ENCODE measurements at places on chromosomes 2 and 18.

GRCh38 chr2:127032621-127033020 is 74.3 kb downstream of the BIN1 start:
- no peak for DNase-seq

DNA sequence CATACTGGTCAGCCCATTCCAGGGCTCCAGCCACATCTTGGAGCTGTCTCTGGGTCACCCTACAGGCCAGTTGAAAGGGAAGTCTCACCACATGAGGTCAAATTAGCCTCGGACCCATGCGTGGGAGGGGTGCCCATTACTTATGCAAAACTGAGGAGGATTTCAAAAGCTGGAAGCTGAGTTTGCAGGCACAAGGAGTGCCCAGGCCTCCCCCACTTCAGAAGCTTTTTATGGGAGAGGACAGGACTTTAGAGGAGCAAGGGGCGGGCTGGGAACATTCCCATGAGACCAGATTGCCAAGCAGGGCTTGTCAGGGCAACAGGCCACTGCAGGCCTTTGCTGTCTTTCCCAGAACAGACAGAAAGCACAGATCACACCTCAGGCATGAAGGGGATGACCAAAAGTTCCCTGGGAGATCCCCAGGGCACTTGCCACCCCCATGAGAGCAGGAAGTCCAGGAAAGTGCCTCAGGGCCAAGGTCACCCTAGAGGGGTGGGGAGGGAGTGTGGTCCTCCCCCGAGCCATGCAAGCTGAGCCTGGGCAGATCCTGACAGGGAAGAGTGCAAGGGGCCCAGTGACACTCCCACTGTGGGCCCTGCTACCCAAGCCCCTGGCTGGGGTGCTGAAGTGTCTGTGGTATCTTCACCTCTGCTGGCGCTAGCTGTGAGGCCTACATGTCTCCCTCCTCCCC is 267.7 kb downstream of the BCL11A start:
- DNase-seq, result no peak

DNA sequence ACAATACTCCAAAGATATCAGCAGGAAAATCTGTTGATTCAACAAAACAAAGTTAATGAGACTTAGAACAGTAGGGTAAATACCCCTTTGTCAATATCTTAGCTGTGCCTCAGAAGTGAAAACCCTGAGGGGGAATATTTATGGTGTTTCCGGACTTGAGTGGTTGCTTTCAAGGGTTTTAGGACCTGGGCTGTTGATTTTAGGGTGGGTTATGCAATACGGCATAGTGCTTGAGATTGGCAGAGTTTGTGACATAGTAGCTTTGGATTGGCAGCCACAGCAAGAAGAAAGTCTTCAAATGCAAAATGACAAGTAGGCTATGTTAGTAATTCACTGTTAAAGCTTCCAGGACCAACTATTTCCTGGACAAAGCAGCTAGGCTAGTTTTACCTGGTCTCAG is 826.3 kb upstream of the CDH2 start:
- DNase-seq, result no peak

DNA sequence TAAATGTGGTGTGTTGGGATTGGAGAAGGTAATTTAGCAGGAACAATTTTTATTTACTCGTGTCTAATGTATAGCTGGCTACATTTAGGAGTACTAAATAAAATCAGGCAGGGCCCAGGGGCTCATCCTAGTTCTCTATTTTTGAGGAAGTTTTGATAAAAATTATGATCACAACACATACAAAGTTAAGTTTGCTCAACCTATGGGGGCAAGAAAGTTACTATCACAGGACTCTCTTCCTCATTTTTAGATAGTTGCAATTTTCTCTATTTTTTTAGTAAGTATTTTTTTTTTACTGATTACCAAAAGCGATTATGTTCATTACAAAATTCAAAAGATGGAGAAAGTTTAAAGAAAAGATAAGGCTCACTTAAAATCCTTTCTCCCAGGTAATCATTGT is 60.0 kb upstream of the RPE start:
- DNase-seq, result no peak

DNA sequence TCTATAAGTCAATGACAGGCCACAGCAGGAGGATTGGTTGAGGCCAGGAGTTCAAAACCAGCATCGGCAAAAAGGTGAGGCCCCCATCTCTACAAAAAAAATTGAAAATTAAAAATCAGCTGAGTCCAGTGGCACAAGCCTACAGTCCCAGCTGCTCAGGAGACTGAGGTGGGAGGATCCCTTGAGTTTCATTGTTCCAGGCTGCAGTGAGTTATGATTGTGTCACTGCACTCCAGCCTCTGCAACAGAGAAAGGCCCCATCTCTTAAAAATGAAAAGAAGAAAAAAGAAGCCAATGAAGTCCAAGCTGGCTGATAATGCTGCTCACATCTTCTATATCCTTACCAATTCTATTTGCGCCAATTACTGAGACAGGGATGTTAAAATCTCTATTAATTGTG is 39.1 kb downstream of the MRPS5 start:
- no peak for DNase-seq

DNA sequence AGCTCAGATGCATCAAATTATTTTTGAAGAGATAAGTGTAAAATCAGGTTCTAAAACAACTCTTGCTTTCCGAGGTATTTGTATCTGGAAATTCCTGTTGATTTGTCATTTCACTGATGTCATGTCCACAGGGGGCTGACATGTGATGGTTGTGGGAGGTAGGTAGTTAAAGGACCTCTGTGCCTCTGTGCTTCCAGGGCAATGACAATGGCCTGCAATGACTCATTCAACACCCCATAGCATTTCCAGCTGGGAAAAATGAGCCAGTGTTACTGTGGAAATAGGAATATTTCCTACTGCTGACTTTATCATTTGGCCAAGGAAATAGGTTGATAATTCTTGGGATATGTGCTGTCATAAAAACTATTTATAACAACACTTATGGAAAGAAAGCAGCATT is 86.2 kb upstream of the CCDC195 start:
- DNase-seq, result no peak

GRCh38 chr2:238180554-238180953 is 21.8 kb downstream of the ERFE start:
- no peak for DNase-seq

GRCh38 chr2:208415897-208416296 is 9.3 kb downstream of the PTH2R start:
- no peak for DNase-seq

DNA sequence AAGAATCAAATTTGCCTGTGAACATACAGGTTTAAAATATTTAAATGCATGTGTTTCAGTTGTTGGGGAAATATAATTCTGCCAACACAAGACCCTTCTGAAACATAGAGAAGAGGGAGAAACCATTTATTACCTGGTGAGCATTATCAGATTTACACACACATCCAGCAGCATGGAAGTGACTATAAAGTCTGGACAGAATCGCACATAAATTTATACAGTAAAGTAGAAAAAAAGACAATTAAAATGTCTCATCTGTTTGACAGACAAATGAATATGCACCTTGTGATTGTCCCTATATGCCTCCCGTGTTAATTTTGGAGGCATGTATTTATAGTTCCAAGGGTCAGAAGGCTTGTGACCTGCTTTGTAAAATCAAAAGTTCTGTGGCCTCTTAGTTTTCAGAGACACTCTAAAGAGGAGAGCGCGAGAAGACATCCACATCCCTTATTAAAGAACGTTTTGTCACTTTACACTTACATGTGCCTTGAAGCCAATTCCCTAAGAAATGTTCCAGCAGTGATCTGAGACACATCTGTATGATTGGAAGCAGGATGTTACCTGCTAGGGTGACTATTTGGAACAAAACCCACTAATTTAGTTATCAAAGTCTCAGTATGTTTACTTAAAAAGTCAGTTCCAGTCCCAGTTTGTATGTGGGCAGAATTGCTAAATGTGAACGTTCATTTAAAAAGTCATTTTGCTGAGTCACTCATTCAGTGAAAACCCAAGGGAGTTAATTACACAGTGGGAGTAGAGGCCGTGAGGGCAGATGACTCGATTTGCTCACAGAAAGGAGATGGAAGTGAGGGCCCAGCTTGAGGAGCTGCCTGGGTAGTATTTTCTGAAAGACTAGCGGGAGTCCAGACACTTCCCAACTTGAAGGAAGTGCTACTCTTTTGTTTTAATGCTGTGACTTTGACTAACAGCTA is 527.6 kb upstream of the MEX3C start:
- no peak for DNase-seq

GRCh38 chr2:30663806-30664205 is 143.4 kb downstream of the CAPN13 start:
- DNase-seq, result no peak

GRCh38 chr2:167944825-167945659 is 302.4 kb downstream of the STK39 start:
- no peak for DNase-seq

GRCh38 chr2:117339980-117340379 is 474.5 kb upstream of the DDX18 start:
- DNase-seq, result no peak

- DNase-seq, result no peak
Measured at GRCh38 chr18:28043631-28044030, 133.3 kb downstream of the CDH2 start.

- no peak for DNase-seq
Measured at GRCh38 chr2:69285379-69285894, 101.6 kb downstream of the GFPT1 start.

GRCh38 chr2:28647682-28648081 is 103.9 kb upstream of the PPP1CB start:
- DNase-seq, result no peak

- DNase-seq, result no peak
Measured at GRCh38 chr2:178825183-178825582, 18.0 kb upstream of the TTN start.

DNA sequence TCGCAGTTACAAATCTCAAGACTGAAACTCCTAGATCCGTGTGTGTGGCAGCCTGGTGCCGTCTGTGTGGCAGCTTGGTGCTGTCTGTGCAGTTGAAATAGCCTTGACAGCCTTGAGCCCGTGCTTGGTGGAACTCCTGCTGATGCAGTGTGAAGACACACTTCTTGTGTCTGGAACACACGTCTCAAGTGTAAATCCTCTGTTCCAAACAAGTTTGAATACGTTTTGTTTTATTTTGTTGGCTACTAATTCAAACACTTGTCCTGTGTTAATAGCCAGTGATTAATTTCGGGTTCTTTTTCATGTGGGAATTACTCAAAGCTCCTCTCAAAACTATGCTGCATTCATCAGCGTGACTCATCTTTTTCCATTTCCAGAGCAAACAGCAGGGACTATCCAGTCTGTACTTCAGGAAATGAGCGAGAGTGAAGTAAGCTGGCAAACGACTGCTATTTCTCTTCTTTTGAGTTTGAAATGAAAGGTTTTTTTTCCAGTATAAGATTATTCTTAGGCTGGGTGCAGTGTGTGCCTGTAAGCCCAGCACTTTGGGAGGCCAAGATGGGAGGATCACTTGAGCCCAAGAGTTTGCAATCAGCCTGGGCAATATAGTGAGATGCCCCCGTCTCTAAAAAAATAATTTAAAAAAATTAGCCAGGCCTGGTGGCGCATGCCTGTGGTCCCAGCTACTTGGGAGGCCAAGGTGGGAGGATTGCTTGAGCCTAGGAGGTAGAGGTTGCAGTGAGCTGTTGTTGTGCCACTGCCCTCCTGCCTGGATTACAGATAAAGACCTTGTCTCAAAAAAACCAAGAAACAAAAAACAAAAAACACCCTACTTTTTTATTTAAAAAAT is 152.9 kb downstream of the SPP2 start:
- DNase-seq, result no peak

DNA sequence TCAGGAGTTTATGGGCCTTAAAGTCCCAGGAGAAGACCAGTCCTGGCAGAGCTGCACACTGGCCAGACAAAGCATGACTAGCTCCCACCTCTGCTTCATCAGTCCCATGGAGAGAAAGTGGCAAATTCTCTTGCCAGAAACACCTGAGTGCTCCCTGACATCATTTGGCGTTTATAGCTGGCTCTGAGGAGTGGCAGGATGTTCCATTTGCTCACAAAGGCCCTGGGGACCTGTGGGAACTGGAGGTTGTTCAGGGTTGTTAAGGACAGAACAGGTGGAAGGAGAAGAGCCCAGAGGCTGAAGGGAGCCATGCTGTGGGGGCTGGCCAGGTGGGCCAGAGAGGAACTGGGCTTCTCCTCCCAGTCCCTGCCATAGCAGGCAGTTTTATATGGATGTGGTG is 56.1 kb downstream of the RPL37A start:
- no peak for DNase-seq

- peak; percentile 51 for DNase-seq
Measured at GRCh38 chr2:127707890-127708648, 6.8 kb downstream of the SFT2D3 start.

GRCh38 chr2:232556426-232556825 is 5.9 kb downstream of the EIF4E2 start:
- DNase-seq, result no peak

- peak; percentile 80 for DNase-seq
Measured at GRCh38 chr2:21317131-21317530, 193.4 kb downstream of the TDRD15 start.

DNA sequence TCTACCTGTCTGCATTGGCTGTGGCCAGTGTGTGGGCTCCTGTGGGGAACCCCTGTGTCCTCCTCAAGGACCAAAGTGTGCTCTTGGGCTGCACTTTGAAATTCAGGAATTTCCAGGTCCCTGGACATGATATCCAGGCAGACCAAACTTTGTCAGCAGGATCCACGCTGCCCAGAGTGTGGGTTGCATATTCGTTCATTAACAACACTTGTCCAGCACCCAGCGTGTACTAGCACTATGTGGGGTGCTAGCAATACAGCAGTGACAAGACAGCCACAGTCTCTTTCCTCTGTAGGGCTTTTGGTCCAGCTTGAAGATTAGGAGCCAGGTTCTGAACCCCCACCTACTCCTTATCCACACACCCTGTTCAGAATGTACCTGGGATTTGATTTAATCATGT is 304.5 kb downstream of the ZNF521 start:
- no peak for DNase-seq

DNA sequence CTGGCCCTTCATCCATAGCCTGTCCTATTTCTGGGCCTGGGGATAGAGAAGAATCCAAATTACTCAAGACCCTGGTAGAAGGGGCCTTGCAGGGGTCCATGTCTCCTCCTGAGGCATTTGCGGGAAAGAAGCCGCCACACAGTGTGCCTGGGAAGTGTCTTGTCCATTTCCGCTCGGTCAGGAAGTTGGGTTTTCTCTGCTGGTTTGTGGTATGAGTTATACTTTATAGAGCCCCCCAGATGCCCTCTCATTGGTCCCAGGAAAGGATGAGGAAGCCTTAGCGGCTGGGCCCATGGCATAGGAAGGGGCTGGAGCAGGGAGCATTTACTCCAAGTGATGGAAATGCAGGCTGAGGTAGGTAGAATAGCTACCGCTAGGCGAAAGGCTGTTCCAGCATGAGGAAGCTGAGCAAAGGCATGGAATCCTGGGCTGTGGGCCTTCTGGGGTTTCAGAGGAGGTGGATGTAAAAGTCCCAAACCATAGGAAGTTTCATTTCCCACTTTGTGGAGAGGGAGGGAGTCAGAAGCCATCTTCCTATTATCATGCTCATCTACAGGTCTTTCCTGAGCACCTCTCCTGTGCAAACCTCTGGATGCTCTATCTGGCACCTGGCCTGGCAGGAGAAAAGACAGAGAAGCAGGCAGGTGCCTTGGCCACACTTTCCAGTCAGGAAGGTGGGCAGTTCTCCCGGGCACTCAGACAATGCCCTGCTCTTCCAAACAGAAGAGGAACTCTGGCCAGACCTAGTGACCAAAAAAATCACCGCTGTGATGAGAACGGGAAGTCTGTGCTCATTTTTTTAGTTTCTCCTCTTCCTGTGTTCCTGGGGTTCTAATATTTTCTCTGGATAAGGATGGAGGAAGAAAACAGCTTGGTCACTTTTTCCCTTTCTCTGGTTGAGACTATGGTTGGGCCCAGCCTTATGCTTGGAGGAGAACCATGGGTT is 2.6 kb upstream of the CD207 start:
- no peak for DNase-seq

Measured in midbrain (tissue), 1 donor.